K562 (cell line): ENCODE measurements at places on chromosomes 3 and 15.

GRCh38 chr3:188400494-188401243 lies 246.7 kb downstream of the LPP start:
- H3K4me1 ChIP-seq: no peaks in the 10 kb centered on the region
- H3K27ac ChIP-seq: no peak overlapping the region
- H3K4me3 ChIP-seq: no peak overlapping the region
- no peak for DNase-seq
- H3K36me3 ChIP-seq: no peaks in the 10 kb centered on the region
- H3K27me3 ChIP-seq: no peaks in the 10 kb centered on the region

- H3K27ac ChIP-seq: no peak overlapping the region
- no peaks in the 10 kb centered on the region for H3K27me3 ChIP-seq
- no peak overlapping the region for H3K4me3 ChIP-seq
- no peaks in the 10 kb centered on the region for H3K36me3 ChIP-seq
These were observed 239.9 kb downstream of the EPHB1 start for GRCh38 chr3:135034891-135035440.

DNA sequence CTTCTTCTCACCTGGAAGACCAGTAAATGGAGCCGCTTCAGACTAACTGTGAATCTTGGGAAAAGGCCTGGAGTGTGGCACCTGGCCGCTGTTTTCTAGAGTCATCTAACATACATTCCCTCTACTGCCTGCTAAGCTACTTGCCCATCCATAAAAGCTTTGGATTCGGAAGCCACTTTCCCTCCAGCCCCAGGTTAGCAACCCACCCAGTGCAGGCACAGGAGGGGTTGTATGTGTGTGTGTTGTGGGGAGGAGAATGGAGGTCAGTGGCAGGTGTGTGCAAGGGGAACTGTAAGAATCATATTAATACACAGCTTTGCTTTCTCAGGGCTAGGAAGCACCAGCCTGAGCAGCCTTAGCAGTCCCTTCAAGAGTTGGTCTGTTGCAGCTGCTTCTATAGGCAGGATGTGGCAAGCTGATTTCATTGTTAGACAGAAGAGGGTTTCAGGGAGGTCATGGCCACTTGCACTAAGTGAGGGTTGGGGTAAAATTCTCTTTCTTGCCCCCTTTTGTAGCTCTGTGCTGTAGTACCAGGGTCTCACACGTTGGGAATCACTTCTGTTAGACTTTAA lies 8.9 kb downstream of the NSUN3 start:
- H3K27me3 ChIP-seq: no peaks in the 10 kb centered on the region
- no peak overlapping the region for H3K4me3 ChIP-seq

DNA sequence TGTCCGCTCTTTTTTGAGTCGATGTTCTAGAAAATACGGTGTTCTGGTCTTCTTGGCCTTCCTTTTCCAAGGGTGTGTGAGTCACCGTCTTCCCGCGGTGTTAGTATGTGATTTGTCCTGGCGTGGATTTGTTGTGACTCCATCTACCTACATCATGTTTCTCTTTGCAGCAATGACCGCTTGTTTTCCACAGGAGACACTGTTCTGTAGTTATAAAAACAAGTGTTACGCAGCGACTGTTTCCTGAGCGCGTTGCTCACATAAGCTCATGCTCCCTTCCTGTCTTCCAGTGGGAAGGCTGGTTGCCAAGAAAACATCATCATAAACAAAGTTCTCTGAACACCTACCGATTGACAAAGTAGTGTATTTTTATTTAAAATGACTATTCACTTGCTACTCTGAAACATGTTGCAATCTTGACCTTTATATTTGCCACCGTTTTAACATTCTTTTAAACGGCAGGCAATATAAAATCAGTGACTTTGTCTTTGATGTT lies 19.0 kb downstream of the USP13 start:
- H3K27me3 ChIP-seq: peaks cover 30% of the 10 kb centered on the region
- DNase-seq: no peak
- no peak overlapping the region for H3K4me3 ChIP-seq
- no peaks in the 10 kb centered on the region for H3K4me1 ChIP-seq
- H3K36me3 ChIP-seq: no peaks in the 10 kb centered on the region

DNA sequence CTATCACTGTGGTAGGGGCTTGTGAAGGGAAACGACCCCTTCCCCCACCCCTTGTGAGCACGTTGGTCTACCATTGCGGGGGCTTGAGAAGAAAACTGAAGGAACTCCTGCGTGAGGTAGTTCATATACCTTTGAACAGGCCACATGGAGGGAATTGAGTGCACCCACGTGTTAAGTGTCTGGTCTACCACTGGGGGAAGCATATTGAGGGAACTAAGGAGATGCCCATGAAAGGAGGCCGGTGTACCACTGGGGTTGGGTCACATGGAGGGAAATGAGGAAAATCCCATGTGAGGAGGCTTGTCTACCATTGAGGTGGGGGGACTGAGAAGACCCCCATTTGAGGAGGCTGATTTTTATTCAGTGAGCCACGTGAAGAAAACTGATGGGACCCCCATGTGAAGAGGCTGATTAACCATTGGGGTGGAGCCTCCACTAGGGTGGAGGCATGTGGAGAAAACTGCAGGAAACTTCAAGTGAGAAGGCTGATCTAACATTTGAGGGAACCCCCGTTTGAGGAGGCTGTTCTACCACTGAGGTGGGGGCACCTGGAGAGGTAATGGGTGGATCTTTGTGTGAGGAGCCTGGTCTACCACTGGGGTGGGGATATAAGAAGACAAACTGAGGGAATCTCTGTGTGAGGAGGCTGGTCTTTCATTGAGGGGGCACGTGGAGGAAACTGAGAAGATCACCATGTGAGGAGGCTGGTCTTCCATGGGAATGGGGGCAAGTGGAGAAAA lies 163.2 kb downstream of the FBLN2 start:
- H3K36me3 ChIP-seq: no peaks in the 10 kb centered on the region
- no peaks in the 10 kb centered on the region for H3K27me3 ChIP-seq
- no peak overlapping the region for H3K27ac ChIP-seq
- H3K4me3 ChIP-seq: no peak overlapping the region
- H3K4me1 ChIP-seq: no peaks in the 10 kb centered on the region
- no peak for DNase-seq

- H3K27me3 ChIP-seq: no peaks in the 10 kb centered on the region
- no peak overlapping the region for H3K27ac ChIP-seq
These were observed 97.8 kb upstream of the AADACL2 start for GRCh38 chr3:151635905-151636304.

GRCh38 chr15:58521293-58521991 lies 89.7 kb downstream of the LIPC start:
- DNase-seq: peak; percentile 94
- no peaks in the 10 kb centered on the region for H3K27me3 ChIP-seq
- no peaks in the 10 kb centered on the region for H3K36me3 ChIP-seq
- H3K4me1 ChIP-seq: peaks cover 36% of the 10 kb centered on the region

- peak; percentile 14 for DNase-seq
- H3K4me3 ChIP-seq: no peak overlapping the region
- peak overlapping the region; percentile 31; the same call in 2 of the 3 replicates for H3K27ac ChIP-seq
- H3K27me3 ChIP-seq: no peaks in the 10 kb centered on the region
- H3K4me1 ChIP-seq: no peaks in the 10 kb centered on the region; the same call in 1 of the 2 replicates
- peaks cover 6% of the 10 kb centered on the region; the same call in 2 of the 3 replicates for H3K36me3 ChIP-seq
These were observed 72.7 kb upstream of the FLNB start for GRCh38 chr3:57935539-57935938.

DNA sequence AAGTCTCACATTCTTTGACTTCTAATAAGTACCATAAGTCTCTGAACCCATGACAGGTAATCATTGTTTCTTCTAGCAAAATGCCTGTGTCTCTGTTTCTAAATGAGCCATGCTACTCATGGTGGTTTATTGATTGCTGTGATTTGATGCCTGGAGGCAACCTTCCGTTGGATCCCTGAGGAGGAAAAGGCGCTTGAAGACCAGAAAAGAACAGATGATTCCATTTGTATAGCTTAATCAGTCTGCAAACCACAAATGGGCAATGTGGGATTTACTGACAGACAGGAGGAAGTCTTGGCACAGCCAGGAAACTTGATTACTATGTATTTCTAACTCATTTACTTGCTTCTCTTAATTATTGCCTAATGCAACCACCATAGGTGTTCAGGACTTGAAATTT lies 103.1 kb upstream of the MRPL3 start:
- H3K4me1 ChIP-seq: no peaks in the 10 kb centered on the region
- no peaks in the 10 kb centered on the region for H3K36me3 ChIP-seq
- H3K27me3 ChIP-seq: no peaks in the 10 kb centered on the region
- H3K4me3 ChIP-seq: no peak overlapping the region

DNA sequence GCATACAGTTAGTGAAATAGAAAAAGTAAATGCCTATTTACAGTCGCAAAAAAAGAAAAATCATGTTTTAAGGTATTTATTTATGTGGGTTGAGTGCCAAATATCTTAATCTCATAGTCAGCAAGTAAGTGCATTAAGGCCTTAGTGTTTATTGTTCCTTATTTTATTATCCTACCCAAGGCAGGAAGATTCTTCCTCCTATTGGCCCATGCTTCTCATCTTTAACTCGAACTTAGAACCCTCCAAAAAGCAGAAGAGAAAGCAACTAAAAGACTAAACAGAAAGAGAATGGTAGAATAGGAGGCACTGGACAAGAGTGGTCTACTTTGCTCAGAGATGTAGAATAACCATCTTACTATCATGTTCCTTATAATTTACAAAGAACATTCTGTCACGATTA lies 7.5 kb downstream of the RFX7 start:
- H3K4me3 ChIP-seq: no peak overlapping the region
- peaks cover 29% of the 10 kb centered on the region for H3K36me3 ChIP-seq
- H3K4me1 ChIP-seq: no peaks in the 10 kb centered on the region; the same call in 2 of the 3 replicates
- no peak for DNase-seq
